ENCODE measurements at places on chromosomes 3 and 15.

DNA sequence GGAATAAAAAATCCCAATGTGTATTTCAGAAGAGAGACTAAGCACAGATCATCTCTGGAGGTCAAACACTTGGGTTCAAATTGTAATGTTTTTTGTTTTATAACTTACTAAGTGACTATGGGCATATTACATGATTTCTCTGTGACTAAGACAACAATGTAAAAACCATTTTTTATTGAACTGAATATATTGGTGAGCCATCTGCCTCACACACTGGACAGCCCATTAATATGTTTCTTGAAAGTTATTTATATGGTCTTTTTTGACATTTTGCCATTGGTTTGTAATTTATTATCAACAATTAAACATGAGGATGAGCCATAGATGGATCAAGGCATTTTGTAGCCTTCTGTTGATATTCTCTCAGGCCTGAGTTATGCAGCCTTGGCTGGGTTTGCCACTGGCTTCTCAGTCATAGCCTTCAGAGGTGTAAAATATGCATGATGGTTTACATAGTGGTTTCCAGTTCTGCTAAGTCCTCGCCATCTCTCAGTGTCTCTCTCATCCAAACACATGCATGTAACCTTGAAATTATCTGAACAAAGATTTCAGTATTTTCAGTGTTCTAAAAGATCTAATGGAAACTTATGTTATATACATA is 997.2 kb downstream of the DIPK2A start:
- no peak for DNase-seq

- no peak for DNase-seq
These were observed 533.9 kb downstream of the TBL1XR1 start for GRCh38 chr3:176663387-176663786.

- DNase-seq, result no peak
These were observed 233.5 kb downstream of the MYRIP start for GRCh38 chr3:40042752-40043443.

DNA sequence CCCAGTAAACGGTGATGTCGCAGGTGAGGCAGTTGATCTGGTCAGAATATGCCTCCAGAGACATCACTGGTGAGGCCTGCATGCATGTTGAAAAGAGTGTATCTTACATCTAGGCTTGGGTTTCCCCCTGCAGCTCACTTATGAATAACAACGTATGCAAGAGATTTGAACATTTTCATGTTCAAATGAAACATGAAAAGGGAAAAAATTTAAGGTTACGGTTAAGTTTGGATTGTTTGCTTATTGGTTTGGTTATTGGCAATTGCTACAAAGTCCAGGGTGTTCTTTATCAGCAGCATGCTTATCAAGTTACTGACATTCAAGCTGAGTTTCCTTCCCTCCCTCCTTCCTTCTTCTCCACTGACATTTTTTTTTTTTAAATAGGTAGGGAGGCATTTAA is 123.2 kb downstream of the IGF1R start:
- DNase-seq, result no peak

DNA sequence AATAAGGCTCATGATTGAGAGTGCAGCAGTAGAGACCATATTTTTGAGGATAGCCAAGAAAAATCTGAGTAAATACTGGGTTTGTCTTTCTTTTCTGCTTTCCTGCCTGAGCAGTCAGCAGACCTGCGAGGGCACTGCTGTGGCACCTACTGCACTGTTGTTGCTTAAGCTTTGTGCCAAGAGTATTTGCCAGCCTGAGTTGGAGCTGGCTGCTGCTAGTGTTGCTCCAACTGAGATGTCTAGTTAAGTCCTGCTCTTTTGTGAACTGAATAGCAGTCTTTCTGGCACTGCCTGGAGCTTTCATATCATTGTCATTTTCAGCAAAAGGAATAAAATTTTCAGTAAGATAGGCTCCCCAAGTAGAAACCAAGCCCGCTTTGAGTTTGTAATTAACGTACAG is 214.5 kb upstream of the P2RY1 start:
- no peak for DNase-seq

DNA sequence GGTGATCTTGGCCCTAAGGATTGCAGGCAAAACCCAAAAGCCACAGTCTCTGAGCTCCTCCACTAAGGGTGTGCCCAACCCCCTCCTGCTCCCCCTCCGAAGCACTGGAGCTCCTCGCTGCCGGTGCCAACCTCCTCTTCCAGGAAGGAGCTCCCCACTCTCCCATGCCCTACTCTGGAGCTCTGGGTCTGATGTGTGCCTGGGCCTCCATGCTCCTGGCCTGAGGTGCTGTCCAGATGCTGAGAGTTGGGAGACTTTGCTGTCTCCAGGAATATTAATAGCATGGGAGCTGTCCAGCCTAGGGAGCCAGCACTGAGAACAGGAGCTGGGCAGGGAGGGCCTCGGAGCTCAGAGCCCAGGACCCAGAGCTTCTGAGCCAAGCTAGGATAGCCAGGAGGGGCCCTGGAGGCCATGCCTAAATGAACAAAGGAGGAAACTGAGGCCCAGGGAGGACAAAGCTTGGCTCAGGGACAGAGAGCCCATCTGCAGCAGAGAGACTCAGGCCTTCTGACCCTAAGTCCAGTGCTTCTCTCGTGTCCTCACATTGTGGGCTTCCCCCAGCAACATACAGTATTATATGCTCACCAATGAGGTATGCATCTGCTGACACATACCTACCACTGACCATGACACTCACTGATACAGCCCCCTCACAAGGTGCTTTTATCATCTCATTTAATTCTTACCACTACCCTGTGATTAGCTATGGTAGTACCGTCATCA is 36.9 kb upstream of the HERC1 start:
- DNase-seq, result peak; percentile 65

DNA sequence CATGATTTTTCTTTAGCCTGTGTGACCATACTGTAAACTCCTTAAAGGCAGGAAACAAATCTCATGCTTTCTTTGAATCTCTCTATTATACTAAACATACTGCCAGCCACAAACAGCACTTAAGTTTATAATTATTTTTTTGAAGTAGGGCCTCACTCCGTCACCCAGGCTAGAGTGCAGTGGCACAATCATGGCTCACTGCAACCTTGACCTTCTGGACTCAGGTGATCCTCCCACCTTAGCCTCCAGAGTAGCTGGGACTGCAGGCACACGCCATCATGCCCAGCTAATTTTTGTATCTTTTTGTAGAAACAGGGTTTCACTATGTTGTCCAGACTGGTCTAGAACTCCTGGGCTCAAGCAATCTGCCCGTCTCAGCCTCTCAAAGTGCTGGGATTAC is 14.5 kb upstream of the SLITRK3 start:
- no peak for DNase-seq

DNA sequence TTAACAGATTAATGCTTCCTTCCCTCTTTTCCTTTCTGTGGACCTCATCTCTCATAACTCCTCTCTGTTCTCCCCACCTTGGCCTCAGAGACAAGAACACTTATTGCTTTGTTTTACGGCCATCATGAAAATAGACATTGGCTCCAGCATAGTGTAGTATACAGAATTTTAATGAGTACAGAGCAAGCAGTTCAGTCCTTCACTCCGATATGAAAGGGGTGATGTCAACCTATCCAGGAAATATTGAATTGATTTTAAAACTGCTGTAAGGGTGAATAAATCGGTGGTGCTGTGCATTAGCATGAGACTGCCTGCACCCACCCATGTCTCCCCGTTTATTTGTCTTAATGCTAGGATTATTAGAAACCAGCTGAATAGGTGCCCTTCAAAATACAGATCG is 490.9 kb upstream of the TBL1XR1 start:
- DNase-seq, result no peak

GRCh38 chr3:159919873-159920272 is 68.8 kb upstream of the IL12A start:
- no peak for DNase-seq

DNA sequence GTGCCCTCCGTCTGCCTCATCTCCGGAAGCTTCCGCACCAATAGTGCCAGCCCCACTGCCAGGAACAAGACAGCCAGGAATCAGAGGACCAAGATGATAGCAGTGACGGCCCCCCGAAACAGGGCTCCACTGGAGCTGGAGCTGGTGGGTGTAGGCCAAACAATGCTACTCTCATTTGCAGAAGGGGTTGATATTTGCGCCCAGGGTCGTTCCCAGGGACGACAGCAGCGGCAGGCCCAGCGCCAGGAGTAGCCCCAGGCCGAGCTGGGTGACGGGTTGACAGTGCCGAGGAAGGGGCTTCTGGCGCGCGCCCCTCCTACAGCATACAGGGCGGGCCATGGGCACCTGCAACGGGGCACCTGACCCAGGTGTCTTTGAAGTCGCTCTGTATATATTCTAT is 301.4 kb downstream of the CNTN6 start:
- no peak for DNase-seq

- DNase-seq, result no peak
These were observed 4.8 kb upstream of the CCDC174 start for GRCh38 chr3:14646589-14647413.

DNA sequence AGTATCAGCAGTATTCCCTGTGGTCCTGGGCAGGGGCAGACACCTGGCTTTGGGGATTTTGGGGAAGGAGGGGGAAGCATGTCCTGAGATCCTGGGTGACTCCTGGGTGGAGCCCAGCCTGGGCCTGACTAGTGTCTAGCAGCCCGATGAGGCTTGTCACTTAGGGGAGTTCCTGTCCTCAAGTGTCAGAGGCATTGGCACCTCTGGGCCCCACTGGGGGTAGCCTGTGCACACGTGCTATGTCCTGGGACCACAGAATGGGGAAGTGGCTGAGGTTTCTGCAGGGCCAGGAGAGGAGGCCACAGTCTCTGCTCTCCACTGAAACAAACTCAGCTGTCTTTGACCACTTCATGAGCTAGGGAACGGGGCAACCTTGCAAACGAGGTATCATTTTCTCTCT is 31.5 kb upstream of the ADCY5 start:
- DNase-seq, result no peak

DNA sequence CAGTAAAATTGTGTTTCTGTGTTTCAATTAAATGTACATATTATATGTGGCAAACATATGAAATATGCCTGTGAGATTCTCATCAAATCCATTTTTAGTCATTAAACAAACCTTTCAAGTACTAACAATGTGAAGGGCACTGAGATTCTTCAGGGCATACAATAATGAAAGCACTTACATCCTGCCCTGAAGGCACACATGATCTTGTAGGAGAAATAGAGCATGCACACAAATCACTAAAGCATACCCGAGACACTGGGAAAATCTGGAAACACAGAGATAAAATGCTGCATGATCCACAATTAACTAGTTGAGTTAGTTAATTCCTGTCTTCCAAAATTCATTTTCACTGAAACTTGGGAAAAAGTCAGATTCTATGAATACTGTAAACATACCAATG is 810.5 kb upstream of the NECTIN3 start:
- DNase-seq, result no peak

DNA sequence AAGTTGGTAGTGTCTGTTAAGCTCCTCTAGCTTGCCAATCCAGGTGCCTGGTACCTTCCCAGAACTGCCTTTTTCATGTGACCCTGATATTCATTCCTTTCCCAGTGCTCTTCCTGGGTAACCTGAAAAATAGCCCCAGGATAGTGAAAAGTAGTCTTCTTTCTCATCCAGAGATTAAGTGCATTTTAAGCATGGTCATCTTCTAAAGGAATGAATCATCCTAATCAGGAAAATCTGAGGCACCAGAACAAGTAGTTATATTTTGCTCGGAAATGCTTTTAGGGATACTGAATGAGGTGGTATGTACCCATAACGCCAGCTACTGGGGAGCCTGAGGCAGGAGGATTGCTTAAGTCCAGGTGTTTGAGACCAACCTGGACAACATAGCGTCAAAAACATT is 23.1 kb upstream of the PDCD6IP start:
- no peak for DNase-seq

GRCh38 chr15:59963925-59964324 is 40.2 kb upstream of the FOXB1 start:
- no peak for DNase-seq

DNA sequence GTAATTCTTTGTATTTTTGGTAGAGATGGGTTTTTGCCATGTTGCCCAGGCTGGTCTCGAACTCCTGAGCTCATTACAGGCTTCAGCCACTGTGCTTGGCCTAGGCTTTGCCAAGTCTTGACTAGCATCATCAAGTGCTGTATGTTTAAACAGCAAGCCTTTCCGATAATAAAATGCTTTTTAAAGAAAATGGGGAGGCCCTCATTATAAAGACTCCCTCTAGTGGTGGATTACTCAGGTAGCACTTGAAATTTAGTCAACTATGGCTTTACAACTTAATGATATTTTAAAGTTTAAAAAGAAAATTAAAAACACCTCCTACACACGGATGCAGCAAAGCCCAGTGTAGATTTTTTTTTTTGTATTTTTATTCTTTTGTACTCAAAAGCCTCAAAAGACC is 213.6 kb downstream of the GAP43 start:
- no peak for DNase-seq

- peak; percentile 78 for DNase-seq
These were observed 124.1 kb downstream of the TJP1 start for GRCh38 chr15:29698030-29698701.

DNA sequence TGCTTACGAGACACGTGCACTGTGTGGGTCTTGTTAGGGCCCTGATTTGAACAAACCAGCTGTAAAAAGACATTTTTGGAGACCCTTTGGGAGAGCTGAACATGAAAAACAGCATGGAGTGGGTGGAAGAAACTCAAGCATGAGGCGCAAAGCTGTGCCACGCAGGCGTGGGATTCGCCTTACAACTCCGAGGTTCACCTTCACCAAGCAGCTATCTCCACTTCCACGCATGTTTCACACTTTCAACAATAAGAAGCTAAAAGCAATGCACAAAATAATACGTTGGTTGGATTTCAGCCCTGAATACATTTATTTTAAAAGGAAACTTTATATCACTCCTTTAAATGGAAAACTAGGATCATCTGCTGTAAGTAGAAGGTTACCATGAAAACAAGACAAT is 42.5 kb downstream of the IQSEC1 start:
- DNase-seq, result no peak

DNA sequence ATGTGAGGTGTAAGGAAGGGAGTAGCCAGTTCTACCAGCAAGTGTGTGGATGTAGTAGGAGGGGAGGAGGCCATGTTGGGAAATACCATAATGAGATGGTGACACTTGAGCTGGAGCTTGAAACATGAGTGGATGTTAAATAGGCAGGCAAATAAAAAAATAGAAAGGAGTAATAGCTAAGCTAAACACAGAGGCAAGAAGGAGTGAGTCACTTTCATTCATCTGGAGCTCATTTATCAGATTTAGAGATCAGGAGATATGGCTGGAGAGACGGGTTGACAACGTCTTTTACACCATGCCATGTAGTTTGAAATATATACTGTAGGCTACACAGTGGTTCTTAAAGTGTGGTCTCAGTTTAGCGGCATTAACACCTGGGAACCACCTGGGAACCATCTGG is 390.5 kb downstream of the DIPK2A start:
- DNase-seq, result peak; percentile 72

- DNase-seq, result no peak
These were observed 71.3 kb downstream of the CPN2 start for GRCh38 chr3:194279701-194280360.

DNA sequence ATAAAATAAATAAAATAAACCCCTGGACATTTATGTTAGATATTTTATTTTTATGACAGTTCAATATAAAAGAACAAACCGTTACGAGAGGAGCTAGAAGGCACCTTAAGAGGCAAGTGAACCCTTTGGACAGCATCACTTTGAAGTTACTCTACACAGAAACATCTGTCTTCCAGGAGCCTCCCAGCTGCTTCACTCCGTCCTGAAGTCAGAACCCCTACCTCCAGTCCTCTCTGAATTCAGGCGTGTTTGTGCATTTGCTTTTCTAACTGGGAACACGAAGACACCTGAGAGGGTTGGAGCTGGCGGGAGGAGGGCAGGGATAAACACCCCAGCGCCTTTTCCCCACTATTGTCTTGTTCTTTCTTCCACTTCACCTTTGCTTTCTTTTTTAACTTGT is 46.2 kb downstream of the CMTM7 start:
- no peak for DNase-seq

Measured in HFF-Myc (cell line).